ENCODE measurements at places on chromosomes 3 and 15.

DNA sequence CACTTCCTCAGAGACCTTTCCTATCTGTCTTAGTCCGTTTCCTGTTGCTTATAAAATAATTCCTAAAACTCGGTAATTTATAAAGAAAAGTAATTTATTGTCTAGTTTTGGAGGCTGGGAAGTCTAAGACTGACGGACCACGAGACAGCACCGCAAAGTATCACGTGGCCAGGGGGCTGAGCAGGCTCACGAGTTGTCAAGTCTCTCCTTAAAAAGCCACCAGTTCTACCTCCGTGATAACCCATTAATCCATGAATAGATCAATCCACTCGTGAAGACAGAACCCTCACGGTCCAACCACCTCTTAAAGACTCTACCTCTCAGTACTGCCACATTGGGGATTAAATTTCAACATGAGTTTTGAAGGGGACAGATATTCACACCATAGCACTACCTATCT lies 821 bp downstream of the LINS1 start:
- peak; percentile 52 for DNase-seq

- no peak for DNase-seq
These were observed 1.4 kb downstream of the MFGE8 start for GRCh38 chr15:88911766-88912118.

DNA sequence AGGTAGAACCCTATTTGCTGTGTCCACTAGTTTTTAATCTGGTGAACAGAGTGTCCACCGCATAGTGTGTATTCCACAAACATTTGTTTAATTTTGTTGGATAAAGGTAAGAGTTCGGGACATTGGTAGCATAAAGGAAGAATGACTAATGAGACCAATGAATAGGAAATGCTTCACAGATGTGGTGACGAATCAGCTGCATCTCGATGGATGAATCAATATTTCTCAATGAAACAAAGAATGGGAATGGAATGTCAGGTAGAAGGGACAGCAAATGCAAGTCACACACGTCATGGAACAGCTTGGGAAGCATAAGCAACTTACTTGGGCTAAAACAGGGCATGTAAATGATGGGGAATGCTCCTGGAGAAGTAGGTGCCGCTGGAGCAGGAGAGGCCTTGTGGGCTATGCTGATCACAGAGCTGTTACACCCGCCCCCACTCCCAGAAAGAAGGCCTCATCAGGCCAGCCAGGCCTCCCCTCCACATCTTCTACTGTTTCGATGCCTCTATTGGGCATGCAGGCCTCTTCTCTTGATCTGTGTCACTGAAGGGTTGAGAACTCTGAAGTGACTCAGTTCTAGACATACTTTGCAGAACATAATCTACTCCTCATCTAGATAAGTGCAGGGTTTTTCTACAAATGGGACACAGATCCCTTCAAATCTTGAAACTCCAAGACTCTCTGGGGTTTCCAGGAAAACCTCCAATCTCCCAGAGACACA lies 120.0 kb upstream of the GADL1 start:
- DNase-seq: no peak

DNA sequence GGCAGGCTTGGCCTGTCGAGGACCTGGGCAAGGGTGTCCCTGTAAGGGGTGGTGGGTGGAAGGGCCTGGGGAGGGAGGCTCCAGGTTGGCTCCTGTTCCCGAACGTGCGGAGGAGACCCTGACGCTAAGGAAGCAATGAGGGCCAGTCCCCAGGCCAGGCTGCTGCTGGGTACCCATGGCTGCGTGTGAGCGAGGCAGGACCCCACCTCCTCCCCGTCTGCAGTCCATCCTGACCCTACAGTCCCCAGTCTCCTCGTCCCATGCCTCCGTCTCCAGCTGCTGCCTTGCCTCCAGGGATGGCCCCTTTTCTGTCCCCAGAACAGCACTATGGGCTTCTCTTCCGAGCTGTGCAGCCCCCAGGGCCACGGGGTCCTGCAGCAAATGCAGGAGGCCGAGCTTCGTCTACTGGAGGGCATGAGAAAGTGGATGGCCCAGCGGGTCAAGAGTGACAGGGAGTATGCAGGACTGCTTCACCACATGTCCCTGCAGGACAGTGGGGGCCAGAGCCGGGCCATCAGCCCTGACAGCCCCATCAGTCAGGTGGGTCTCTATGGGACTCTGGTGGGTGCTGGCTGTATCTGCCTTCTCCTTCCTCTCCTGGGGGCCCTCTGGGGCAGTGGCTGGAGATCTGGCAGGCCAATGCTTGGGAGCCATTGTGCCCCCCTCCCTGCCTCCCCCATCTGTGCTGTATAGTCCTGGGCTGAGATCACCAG lies 571 bp downstream of the FES start:
- DNase-seq: no peak

GRCh38 chr3:100992231-100993012 lies 799 bp downstream of the ABI3BP start:
- DNase-seq: no peak

All from stimulated activated CD4-positive, alpha-beta T cell treated with anti-CD3 and anti-CD28 coated beads, Interleukin-2, amount 100 ng/mL, for 24 hours (primary cell).